Peyer's patch (tissue), 4 donors: ENCODE measurements at places on chromosomes 5 and 9. TPM values are rescaled to one million over a fixed set of nuclear protein-coding genes. Genes with fewer than 3 reads are reported as not detected.

PITX1 gene
- 2.5 TPM for total RNA-seq

DROSHA gene
- 142 TPM for total RNA-seq

C9 gene
- total RNA-seq, result not detected

ADAMTS2 gene
- total RNA-seq, result 5.3 TPM

ANKRD34B gene
- not detected for total RNA-seq

FAM13B gene
- total RNA-seq, result 39.5 TPM

CXCL14 gene
- total RNA-seq, result 24.7 TPM

PPP3R2 gene
- total RNA-seq, result not detected

SPRY4 gene
- total RNA-seq, result 34.7 TPM
